ENCODE measurements at places on chromosomes 4 and X.

DNA sequence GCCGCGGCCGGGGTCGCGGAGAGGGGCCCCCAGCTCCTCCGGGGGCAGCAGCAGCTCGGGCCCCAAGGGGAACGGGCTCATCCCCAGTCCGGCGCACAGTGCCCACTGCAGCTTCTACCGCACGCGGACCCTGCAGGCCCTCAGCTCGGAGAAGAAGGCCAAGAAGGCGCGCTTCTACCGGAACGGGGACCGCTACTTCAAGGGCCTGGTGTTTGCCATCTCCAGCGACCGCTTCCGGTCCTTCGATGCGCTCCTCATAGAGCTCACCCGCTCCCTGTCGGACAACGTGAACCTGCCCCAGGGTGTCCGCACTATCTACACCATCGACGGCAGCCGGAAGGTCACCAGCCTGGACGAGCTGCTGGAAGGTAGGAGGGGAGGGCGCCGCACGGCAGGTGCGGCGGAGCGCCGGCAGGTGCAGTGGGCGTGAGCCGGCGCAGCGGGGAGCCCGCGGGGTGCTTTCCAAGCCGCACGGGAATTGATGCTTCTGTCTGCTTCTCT is 886 bp downstream of the DCLK2 start:
- DNase-seq, result peak; percentile 37

GRCh38 chr4:93065790-93066189 is 762.0 kb downstream of the GRID2 start:
- no peak for DNase-seq

- DNase-seq, result peak; percentile 21
Observed at GRCh38 chr4:183563874-183564273, 59.0 kb downstream of the ING2 start.

DNA sequence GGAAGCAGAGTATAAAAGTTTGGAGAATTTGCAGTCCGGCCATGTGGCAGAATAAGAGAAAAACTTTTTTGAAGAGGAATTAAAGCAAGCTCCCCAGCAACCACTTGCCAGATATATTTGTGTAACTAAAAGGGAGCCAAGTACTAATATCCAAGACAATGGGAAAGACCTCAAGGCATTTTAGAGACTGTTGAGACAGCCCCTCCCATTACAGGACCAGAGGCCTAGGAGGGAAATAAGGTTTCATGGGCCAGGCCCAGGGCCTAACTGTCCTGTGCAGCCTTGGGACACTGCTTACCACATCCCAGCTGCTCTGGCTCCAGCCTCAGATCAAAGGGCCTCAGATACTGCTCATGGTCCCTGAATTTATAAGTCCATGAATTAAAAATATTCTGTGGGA is 659.4 kb downstream of the PCDH19 start:
- DNase-seq, result no peak

DNA sequence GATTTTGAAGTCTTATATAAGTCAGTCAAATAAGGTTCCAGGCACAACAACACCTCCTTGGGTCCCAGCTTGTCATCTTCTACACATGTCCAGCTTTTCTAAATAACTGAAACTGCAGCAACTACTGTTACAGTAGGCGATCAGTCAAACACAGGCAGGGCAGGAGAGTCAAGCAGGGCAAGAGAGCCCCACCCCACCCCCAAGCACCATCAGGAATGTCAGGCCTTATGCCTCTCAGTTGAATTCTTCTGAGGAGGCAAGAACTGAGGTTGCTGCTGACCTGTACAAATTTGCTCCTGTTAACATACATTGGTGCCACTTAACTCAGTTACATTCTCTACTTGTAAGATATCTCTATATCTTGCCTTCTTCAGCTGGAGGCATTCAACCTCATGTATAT is 608.8 kb upstream of the PCDH10 start:
- no peak for DNase-seq

GRCh38 chr4:99722725-99723124 is 65.1 kb upstream of the C4orf54 start:
- no peak for DNase-seq

GRCh38 chr4:10106421-10107039 is 10.1 kb downstream of the WDR1 start:
- DNase-seq, result peak; percentile 97

DNA sequence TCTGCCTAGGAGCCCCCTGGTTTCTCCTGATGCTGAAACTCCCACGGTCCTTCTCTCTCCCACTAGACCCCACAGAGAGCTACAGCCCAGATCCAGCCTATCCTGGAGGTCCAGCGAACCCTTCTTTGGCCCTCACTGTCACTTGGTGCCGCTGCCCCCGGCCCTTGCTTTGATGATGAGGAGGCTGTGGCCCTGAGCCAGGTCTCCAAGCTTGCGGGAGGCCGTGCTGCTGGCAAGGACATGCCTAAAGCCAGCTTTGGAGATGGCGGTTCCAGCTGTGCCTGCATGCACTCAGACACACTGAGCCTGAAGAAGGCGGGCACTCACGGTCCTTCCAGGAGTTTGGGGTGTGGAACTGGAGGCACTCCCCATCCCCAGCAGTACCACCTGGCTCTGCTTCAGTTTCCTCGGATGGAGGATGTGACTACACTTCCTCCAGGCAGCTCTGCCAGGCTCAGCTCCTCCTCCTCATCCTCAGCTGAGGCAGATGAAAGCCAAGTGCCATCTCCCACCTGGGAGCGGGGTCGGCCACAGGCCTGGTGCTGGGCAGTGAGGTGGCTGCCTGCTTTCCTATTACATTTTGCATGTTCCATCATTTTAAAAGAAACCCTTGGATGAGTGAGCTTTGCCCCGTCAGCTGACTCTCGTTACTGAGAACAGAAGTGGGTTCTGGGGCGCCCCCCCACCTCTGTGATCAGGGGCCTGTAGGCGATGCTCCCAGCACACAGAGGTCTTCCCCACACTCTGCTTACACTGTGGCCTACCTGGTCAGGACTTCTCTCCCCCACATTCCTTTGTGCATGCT is 9.0 kb downstream of the TNIP2 start:
- no peak for DNase-seq

- DNase-seq, result peak; percentile 65
Observed at GRCh38 chr4:8599657-8600056, 7.1 kb downstream of the CPZ start.

DNA sequence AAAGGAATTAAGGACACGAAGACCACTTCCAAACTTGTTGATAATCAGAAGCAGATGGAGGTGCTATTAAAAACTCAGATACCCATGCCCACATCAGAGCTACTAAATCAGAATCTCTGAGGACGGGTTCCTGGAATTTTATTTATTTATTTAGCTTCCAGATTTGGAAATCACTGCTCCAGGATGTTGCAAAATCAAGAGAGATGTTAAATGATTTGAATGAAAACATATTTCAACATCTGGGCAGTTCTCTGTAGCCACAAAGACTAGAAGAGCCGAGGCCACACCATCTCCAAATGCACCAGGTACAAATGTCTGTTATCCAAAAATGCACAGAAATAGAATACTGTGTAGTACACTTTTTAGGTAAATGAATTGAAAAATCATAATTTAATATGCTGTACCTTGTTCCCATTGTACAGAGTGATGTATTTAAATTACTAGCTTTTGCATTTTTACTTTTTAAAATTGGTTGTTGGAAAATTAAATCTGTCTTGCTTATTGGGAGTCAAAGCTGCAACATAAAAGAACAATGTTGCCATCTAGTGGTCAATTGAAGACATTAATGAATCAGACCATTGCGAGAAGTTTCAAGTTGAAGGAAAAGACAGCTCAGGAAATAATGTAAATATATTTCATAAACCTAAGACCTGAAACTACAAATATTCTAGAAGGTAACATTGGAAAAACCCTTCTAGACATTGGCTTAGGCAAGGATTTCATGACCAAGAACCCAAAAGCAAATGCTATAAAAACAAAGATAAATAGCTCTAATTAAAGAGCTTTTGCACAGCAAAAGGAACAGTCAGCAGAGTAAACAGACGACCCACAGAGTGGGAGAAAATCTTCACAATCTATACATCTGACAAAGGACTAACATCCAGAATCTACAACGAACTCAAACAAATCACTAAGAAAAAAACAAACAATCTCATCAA is 151.3 kb upstream of the TTC29 start:
- DNase-seq, result peak; percentile 57

- DNase-seq, result no peak
Observed at GRCh38 chr4:158606969-158607368, 64.7 kb downstream of the C4orf46 start.

DNA sequence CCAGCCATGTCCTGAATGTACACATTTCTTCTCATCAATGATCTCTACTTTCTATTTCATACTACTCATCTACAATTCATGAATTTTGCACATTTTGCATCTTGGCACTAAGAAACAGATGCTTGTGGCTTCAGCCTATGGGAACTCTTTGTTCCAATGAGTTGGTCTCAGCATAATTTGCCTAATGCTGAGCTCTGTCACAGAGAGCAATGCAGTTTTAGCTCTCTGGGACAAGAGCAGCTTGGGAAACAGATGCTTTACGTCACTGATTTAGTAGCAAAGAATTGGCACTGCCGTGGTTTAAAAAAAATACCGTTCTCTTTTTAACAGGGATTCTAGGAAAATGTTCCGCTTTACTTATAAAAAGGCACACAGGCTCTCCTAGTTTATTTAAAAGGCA is 162.4 kb downstream of the WDFY3 start:
- DNase-seq, result peak; percentile 34

DNA sequence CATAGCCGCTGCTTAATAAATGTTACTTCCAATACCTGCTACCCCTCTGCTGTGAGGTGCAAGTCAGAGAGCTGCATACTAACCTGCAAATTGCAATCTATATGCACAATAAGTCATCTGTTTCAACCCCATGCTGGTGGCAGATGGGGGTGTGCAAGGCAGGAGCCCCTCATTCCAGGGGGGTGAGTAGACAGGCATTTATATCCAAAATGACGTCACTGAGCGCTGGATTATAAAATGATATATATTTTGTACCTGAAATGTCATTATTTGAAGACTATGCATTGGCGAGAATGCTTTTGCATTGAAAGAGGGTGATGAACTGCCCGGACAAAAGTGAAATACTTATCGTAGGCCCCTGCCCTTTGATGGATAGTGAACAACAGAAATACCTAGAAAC is 24.7 kb downstream of the RBMX2 start:
- DNase-seq, result no peak

DNA sequence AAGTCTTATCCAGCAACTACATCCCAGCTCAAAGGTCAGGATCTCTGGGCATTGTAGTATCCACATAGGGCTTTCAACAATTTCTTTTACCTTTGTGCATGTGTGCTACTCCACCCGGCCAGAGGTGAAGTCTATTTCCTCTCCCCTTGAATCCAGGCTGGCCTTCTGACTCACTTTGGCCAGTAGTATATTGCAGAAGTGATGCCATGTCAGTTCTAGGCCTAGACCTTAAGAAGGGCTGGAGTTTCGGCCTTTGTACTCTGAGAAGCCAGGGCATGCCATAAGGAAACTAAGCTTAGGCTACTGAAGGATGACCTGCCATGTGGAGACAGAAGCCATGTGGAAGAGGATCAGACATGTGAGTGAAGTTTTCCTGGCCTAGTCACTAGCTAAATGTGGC is 191.2 kb upstream of the ATP6AP2 start:
- DNase-seq, result no peak

DNA sequence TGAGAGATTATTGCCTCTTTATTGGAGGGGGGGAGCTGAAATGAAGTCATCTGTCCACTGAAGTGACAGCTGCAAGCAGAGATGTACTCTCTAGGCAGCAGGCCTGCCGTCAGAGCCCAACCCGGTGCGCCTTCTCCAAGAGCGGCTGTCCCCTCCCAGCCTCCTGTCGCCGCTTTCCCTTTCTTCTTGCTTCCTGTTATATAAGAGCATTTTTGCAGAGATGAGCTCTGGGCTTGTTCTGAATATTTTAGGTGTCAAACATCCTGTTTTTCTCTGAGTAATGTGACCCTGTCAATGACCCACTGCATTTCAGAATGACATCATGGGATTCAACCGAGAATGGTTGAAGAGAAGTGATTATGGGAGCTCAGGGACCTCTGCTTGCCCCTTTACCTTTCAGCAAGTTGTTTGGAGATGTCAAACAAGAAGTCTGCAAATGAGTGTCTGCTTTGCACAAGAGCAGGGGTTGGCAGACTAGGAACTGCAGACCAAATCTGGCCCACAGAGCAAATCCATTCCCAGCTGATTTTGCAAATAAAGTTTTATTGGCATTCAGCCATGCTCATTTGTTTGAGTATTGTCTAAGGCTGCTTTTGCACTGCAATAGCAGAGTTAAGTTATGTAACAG is 79.9 kb downstream of the SLC9A6 start:
- DNase-seq, result peak; percentile 74

DNA sequence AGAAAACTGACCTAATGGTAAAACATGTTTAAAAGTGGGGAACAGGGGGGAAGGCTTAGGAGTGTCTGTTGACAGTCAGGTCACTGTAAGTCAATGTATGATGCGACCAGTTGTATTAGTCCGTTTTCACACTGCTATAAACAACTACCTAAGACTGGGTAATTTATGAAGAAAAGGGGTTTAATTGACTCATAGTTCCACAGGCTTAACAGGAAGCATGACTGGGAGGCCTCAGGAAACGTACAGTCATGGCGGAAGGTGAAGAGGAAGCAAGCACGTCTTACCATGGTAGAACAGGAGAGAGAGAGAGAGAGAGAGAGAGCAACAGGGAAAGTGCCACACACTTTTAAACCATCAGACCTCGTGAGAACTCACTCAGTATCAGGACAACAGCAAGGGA is 13.0 kb upstream of the PLAC1 start:
- DNase-seq, result peak; percentile 53

GRCh38 chr4:34170946-34171345 is 2073.4 kb downstream of the ARAP2 start:
- DNase-seq, result peak; percentile 65

GRCh38 chr4:117328333-117328732 is 243.0 kb upstream of the TRAM1L1 start:
- DNase-seq, result no peak

DNA sequence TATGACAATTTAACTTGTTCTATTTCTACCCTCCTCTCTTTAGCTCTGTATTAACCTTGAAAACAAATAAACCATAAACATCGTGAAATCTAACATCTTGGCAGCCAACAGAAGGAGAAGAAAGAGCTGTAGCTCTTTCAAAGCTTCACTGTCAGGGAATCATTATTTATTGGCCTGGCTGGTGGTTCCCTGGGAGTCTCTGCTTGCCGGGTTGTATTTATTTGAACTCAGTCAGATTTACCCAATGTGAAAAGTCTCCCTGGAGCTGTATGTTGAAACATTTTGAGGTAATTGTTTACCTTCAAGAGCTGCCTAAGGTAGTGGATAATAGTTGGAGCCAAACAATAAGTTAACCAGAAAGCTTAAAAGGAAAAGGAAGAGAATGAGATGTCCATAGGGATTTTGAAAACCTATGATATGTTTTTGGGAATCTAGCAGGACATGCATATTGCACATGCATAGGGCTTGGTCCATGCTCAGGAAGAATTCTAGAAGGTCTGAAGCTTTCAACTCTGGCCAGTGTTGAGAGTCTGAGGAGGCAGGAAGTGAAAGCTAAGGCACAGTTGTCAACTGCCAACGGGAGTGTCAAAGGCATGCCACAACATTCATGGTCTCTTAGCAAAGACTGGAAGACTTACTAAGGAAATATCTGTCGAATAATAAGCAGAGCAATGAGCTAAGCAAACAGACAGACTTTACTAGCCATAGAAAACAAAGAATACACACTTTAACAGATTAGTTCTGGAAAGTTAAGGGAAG is 621.6 kb downstream of the PCDH7 start:
- no peak for DNase-seq
